Suppressor macrophage treated with lipopolysaccharide for 1 hour (primary cell): ENCODE measurements at places on chromosomes 5 and 9.

GRCh38 chr5:132896685-132897084 lies 23.2 kb downstream of the LEAP2 start:
- no peak for DNase-seq

DNA sequence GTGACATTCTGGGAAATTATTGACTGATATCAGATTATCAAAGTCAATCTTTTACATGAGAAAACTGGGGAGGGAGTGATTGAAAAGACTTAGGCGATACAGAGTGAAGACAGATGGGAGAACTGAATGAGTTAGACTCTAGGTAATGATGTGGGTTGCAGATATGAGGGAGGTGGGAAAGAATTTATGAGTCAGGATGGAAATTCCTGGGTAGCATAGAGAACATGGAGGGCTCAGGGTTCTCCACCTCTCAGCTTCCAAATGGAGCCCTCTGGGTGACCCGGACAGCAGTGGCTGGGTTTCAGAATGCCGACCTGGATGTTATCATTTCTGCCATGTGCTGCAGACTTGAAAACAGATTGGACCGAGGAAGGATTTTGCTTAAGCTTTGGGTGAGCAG lies 75.4 kb upstream of the SHB start:
- DNase-seq, result no peak

GRCh38 chr5:8756498-8757084 lies 789.3 kb downstream of the SEMA5A start:
- DNase-seq, result peak; percentile 0

GRCh38 chr9:99966001-99966400 lies 59.5 kb downstream of the STX17 start:
- DNase-seq, result no peak

GRCh38 chr9:129145841-129146292 lies 32.2 kb downstream of the IER5L start:
- no peak for DNase-seq

DNA sequence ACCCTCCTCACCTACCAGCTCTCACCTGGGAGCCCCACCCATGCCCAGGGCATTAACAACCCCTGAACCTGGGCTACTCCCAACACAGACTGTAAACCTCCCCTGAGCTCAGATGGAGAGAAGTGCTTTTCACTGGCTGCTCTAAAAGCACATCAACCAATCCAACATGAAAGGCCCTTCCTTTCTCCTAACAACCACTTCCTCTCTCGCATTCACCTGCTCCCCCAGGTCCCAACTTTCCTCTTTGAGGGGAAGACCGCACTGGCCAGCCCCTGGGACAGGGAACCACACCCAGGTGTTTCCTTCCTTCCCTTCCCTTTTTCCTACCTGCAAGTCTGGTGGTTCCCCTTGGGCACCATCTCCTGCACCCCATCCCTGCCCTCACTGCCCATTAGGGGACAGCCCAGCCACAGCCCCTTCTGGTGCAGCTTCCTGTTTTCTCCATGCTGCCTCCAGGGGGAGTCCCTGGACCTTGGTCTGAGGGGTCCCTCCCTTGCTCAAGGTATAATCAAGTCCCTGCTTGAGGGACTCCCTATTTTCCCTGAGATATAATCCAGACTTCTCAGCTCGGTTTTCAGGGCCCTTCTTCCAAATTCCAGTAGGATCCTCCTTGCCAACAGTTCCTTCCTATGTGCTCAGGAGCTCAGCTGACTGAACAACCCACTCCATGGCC lies 30.5 kb upstream of the DAB2IP start:
- peak; percentile 33 for DNase-seq

DNA sequence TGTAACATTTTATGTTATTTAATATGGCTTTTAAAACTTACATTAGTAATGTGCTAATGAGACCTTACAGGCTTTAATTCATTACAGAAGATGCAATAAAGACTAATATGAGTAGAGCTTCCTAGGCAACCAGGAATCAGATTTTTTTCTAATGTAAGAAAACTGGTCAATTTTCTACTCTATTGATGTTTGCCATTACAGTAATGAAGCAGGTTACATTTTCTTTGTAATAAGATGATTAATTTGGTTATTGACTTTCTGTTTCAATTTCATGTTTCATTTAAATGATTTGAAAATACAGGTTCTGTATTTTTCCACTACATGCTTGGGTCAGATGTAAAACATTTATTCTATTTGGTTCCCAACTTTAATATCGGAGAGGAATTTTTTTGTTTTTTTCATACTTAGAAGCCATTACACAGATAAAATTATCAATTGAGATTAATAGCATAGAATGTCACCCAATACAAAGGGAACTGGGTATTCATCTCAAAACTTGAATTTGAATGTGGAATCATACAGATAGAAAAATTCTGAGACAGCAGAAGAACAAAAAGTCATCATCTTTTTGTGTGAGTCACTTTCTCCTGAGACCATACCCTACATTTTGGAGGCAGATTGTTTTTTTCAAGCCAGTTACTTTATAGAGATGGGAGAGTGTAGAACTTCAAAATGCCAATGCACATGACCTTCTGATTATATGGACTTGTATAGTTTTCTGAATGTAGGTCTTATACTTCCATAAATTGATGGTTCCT lies 133.6 kb upstream of the HMHB1 start:
- no peak for DNase-seq

- peak; percentile 76 for DNase-seq
These were observed 118.4 kb downstream of the GDNF start for GRCh38 chr5:37721447-37721871.

DNA sequence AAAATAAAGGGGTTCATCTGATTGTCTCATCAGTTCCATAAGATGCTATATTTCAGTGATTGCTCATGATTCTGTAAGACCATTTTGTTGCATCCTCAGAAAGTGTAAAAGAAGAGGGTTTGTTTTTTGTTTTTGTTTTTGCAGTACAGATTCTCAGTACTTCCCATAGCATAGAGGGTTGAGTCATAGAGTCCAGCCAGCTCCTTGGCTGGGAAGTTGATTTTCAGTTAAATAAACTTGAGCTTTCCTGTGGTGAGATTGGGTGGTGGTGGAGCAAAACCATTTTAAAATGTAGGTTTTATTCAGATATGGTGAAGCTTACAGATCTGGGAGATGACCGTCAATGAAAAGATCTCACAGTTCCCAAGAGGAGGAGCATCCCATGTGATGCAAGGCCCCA lies 48.2 kb downstream of the DAPK1 start:
- DNase-seq, result no peak

DNA sequence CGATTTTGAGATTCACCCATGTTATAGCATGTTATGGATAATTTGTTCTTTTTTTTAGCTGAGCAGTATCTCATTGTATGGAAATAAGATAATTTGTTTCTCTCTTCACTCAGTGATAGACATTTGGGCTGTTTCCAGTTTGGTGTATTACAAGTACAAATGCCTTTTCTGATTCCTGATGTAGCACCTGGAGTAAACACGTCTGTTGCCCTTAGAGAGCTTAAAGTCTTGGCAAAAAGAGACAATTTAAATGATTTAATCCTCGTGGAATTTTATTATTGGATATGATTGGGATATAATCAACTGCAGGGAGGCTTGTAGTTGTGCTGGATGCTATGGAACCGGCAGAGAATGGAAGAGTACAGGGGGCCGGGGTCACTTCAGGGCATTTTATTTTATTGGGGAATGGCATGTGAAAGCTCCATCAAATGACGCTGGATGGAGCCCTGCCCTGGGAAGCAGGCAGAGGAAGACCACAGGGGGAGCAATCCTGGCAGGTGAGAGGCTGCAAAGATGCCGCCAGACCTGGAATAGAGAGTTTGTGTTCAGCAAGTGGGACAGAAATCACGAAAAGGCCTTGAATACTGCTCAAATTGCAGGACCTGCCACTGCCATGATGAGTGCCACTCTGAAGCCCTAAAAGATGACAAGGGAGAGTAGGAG lies 31.0 kb upstream of the TGFBI start:
- DNase-seq, result no peak

DNA sequence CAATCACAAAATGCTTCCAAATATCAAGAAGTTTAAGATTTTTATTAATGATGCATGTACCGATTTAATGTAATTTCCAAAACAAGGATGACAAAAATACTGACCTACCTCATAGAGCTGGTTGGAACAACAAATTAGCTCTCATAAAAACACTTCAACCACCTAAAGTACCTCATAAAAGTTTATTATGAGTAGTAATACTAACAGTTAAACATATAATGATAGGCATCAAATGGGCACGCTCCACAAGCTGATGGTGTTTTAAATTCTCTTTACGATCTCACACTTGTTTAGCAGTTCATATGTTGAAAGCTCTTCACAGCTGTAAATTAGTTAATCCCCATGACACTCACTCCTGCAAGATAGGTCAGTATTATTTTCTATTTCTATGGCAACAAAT lies 150.0 kb upstream of the KIF2A start:
- no peak for DNase-seq

- DNase-seq, result no peak
These were observed 109.4 kb upstream of the LMX1B start for GRCh38 chr9:126504086-126504976.

DNA sequence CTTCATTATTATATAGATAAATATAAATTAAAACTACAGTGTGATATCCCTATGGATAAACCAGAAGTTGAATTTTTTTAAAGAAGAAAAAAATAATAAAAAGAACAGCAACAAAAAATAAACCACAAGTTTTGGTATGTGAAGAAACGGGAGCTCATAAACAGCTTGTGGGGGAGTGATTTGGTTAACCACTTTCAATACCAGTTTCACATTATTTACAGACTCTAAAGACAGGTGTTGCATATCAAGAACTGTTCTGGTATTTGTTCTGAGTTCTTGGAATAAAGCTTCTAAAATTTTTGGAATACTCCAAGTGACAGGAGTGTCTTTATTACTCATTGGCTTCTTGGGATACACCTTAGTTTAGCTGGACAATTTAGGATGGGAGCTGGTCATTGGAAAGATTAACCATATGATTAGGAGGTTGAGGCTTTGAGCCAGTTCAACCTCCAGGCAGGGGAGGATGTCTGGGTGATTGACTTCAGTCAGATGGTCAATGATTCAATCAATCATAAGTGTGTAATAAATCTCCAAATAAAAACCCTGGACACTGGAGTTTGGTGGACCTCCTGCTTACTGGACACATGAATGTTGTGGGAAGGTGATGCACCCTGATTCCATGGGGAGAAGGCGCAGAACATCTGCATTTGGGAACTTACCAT lies 2223.1 kb upstream of the C9orf72 start:
- no peak for DNase-seq

GRCh38 chr5:152349683-152350526 lies 55.2 kb downstream of the NMUR2 start:
- DNase-seq, result no peak

DNA sequence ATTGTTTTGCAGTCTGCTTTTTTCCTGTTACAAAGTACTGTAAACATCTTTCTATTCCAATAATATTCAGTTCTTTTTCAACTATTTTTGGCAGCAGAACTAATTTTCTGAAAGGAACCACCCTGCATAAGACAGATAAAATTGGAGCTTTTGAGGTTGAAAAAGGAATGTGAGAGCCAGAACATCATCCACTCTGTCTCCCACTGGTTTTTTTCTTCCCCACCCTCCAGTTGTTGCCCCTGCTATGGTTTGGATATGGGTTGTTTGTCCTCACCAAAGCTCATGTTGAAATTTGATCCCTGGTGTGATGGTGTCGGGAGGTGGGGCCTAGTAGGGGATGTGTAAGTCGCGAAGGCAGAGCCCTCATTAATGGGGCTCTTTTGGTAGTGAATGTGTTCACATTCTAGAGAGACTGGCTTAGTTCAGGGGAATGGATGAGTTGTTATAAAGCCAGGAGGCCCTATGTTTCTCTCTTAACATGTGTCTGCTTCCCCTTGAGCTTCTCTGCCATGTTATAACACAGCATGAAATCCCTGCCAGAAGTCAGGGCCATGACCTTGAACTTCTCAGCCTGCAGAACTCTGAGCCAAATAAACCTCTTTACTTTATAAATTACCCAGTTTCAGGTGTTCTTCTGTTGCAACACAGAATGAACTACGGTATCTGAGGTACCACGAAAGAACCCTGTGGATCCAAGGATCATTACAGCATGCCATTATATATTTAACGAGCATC lies 34.8 kb upstream of the MAST4 start:
- DNase-seq, result no peak

DNA sequence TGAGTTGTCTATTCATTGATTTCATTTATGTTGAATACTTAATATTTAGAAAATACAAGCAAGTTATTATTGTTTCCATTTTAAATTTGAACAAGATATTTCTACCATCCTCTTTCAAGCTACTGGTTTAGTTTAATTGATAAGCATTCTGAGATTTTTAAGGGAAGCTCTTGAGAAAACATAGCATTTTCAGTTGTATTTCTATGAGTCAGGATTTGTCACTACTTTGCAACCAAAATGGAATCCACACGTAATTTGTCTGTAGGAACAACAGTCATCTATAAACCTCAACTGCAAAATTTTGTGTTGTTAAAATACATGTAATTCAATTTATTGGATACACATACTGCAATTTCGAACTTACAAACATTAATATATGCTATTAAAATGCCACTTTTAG lies 74.0 kb downstream of the PRR16 start:
- DNase-seq, result no peak

- DNase-seq, result no peak
These were observed 142.0 kb upstream of the SLC28A3 start for GRCh38 chr9:84482607-84483006.

DNA sequence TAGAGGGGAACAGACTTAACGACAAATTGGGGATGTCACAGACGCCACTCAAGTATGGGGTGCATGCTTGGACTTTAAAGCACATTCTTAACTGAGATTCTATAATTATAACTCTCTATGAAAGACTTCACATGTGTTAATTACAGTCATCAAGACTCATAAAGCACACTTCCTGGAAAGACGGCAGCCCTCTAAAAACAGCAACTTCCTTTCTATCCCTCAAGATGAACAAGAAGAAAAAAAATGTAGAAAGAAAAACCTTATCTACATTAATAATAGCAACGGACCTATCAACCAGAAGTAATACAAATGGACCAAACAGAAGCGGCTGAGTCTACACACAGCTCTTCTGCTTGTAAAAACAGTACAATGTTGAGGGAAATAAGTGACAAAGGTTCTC lies 21.2 kb downstream of the GNAQ start:
- DNase-seq, result no peak

DNA sequence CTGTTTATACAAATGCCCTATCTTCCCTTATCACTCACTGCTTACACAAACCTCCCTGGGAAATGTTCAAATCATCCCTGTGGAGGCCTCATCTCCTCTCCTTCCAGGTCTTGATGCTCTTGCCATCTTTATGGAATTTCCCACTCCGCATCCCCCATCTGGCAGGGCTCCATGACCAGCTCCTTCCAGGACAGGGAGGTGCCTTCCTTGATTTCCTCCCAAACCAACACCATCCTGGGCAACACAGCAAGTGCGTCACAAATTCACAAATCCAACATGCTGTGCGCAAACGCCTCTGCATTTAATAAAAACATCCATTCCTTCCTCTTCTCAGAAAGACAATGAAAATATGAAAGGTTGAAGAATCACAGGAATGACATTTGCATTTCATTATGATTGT lies 51.7 kb downstream of the EPB41L4A start:
- no peak for DNase-seq
